ENCODE measurements at places on chromosomes 16 and 17.
A peak's percentile ranks its signal among the peaks of the same experiment; 100 is the strongest.

- no peak for DNase-seq
Measured at GRCh38 chr16:8935989-8936388, 27.7 kb downstream of the USP7 start.

DNA sequence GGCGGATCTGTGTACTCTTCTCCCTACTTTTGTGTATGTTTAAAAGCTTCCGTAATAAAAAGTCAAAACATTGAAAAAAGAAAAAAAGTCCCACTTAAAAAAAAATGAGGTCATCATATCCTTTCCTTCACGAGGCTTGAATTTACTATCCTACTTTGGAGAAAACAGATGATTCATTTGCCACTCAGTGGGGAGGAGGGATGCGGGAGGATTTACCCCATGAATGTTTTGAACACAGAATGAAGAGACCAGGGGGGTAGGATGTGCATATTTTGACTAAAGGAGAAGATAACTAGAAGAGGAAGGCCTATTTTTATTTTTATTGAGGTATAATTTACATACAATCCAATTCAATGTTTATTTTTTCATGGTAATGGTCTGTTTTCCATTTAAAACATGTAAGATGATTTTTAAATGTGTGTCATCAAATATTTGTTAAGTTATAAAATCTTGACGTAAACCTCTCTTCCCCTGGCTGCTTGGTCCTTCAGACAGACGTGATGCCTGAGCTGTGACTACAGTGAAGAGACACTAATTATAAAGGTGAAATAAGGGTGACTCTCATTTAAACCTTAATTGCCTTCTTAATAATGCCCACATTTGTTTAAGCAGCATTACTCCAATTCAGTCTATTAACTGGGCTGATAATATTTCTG, 135.4 kb upstream of the AXIN2 start:
- no peak for DNase-seq

DNA sequence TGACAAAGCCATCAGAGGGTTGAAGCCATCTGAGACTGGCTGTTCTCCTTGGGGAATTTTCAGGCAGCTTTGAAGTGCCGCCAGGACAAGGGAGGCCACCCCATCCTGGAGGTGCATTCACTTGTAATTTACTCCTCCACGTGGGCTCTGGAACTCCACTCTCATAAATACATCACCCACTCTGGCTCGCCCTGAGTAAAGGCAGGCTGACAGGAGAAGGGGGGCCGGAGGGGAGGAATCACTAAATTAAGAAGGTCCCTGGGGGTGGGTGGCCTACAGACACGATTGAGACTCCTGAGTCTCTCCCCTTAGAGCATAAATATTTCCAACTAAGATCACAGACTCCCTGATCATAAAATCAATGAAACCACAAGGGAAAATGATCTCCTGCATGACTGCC, 56.3 kb upstream of the HNF1B start:
- no peak for DNase-seq

- no peak for DNase-seq
Measured at GRCh38 chr17:80360396-80360795, 54.6 kb upstream of the ENDOV start.

- DNase-seq = no peak
Measured at GRCh38 chr17:70313086-70313852, 143.9 kb downstream of the KCNJ2 start.

GRCh38 chr17:69853541-69854224, 221.3 kb upstream of the KCNJ16 start:
- DNase-seq = no peak

DNA sequence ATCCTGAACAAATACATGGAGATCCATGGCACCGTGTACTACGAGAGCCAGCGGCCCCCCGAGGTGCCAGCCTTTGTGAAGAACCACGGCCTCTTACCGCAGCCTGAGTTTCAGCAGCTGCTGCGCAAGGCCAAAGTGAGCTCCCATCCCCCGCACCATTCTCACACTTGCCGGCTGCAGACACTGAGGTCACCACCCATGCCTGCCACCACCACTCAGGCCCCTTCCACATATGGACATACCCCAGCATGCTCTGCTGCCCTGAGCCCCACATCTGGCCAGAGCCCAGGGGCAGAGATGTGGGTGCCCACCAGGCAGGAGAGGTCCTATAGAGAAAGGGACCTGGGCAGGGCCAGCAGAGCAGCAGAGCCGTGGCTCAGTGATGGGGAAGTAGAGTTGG, 69.8 kb downstream of the MGAT5B start:
- DNase-seq = no peak

GRCh38 chr17:41986634-41987033, 20.0 kb downstream of the CNP start:
- DNase-seq = no peak

- DNase-seq = peak; percentile 11
Measured at GRCh38 chr17:33674685-33675084, 381.6 kb upstream of the ASIC2 start.
